ENCODE measurements at places on chromosomes 5 and 9.

GRCh38 chr5:140408750-140409241 lies 7.2 kb downstream of the ANKHD1 start:
- DNase-seq, result no peak

GRCh38 chr5:40831346-40832210 lies 3.4 kb downstream of the RPL37 start:
- no peak for DNase-seq

GRCh38 chr5:100551183-100551582 lies 16.0 kb downstream of the FAM174A start:
- DNase-seq, result no peak

DNA sequence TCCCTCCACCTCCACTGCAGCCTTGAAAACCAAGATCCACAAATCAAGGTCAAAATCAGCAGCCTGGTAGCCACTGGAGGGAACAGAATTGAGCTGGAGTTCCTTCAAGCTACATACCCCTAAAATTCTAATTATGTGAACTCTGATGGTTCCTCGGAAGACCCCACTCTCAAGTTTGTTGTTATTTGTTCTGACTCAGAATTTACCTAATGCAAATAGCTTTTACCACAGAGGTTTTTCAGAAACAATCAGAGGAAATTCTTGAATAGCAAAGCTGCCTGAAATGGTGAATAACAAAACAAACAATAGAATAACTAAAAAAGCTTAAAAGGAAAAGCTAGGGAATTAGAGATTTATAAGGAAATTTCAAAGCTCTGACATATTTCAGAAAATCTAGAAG lies 220.0 kb downstream of the CDH18 start:
- DNase-seq, result no peak

GRCh38 chr9:123484130-123484529 lies 128.1 kb downstream of the CRB2 start:
- DNase-seq, result no peak

GRCh38 chr5:124901081-124901480 lies 154.6 kb upstream of the ZNF608 start:
- no peak for DNase-seq

GRCh38 chr5:175098301-175098700 lies 345.7 kb downstream of the DRD1 start:
- DNase-seq, result no peak

- no peak for DNase-seq
Observed at GRCh38 chr9:115106642-115107041, 11.3 kb downstream of the TNC start.

GRCh38 chr5:97838214-97838613 lies 655.2 kb upstream of the RIOK2 start:
- no peak for DNase-seq

DNA sequence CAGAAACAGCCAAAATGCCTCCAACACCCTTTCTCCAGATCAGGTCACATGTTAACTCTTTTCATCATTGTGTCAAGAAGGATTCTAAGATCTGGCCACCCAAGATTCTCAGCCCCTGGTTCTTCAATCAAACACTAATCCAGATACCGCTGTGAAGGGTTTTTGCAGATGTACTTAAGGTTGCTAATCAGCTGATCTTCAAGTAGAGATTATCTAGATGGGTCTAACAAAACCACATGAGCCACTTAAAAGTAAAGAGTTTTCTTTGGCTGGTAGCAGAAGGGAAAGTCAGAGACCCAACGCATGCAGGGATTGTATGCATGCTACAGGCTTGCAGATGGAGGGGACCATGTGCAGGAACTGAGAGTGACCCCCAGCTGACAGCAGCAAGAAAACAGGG lies 267.9 kb downstream of the CDK5RAP2 start:
- DNase-seq, result no peak

DNA sequence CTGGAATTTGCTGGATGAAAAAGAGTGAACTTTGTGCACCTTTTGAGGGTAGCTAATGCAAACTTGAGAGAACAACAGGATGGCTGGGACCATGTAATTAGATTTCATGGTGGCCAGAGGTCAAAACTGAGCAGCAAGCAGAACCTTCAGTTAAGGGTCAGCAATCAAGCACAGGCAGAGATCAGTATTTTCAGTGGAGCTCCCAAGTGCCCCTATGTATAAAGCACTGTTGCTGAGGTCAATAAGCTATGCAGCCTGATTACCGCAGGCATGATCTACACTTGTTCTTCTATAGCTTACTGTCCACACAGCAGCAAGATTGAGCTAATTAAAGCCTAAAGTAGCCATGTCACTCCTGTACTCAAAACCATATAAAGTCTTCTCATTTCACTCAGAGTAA lies 62.1 kb upstream of the TMC1 start:
- no peak for DNase-seq

- DNase-seq, result no peak
Observed at GRCh38 chr5:154002093-154002492, 36.6 kb downstream of the FAM114A2 start.

DNA sequence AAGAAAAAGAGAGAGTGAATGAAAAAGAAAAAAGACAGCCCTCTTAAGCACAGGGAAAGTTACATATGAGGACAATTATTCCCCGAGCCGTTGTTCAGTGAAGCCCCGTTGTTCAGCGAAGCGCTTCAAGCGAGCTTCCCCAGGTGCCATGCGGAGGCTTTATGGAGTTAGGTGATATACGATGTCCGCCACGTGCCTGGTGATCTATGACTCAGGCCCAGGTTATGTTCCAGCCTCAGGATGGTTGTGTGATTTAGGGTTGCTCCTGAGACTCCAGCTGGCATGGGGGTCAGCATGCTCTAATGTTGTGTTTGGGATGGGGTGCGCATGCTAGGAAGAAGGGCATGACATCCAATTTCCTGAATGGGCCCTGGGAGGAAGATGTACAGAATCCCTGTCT lies 365.6 kb downstream of the CDK5RAP2 start:
- no peak for DNase-seq

DNA sequence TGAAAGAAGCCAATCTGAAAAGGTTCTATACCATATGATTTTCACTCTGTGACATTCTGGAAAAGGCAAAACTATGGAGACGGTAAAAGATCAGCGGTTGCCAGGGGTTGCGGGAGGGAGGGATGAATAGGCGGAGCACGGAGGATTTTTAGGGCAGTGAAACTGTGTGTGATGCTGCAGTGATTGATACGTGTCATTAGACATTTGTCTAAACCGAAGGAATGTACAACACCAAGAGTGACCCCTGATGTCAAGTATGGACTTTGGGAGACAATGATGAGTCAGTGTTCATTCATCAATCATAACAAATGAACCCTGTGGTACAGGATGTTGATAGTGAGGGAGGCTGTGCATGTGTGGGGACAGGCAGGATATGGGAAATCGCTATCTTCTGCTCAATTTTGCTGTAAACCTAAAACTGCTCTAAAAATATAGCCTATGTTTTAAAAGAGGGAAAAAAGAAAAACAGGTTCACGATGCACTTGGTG lies 34.4 kb downstream of the ERGIC1 start:
- DNase-seq, result no peak

DNA sequence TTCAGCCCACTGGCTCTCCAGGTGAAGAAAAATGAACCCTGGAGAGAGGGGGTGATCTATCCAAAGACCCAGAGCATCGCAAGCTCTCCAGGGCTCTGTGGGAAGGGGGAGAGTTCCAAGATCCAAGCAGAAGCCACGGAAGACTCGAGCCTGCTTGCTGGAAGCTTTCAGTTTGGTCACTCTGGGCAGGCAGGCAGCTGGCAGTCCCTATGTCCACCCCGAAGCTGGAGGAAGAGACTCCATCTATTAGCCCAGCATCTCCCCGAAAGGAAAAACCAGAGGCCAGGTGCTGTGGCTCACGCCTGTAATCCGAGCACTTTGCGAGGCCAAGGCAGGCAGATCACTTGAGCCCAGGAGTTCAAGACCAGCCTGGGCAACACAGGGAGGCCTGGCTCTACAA lies 10.7 kb upstream of the SPARC start:
- no peak for DNase-seq

DNA sequence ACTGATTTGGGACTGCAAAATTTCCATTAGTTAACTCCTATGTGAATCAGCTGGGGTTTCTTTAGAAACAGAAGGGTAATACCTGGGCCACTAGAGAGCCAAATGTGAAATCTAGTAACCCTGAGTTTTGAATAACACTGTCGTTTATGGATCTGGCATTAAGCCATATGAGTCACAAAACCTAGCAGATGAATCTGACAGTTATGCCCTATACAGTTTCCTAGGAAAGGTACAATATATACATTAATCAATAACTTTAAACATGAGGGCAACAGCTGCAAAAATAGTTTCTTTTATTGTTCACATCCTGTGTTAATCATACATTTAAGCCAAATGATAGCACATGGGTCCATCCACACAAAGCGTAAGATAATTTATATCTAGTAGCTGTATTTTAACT lies 56.9 kb downstream of the PAM start:
- DNase-seq, result no peak

GRCh38 chr9:114409103-114409780 lies 21.5 kb upstream of the AKNA start:
- no peak for DNase-seq

GRCh38 chr9:32671333-32671732 lies 35.9 kb upstream of the TAF1L start:
- no peak for DNase-seq

DNA sequence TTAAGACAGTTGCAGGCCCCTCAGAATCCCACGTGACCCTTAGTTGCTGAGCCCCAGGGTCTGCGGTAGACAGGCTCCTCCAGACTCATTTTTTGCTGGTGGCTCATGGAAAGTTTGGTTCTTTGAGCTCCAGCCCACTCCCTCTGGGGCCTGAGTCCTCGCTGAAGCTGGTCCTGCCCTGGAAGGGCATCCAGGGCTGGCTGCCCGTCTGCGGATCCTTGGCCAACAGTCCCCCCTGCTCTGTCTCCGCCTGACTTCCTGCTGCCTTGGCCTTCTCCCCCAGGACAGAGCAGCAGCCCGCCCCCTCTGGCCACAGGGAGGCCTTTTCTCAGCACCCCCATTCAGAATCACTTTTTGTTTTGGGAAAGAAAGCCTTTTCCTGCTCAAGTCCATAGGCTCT lies 24.4 kb downstream of the SLC6A7 start:
- no peak for DNase-seq

GRCh38 chr5:100311806-100312205 lies 223.4 kb upstream of the FAM174A start:
- DNase-seq, result no peak

DNA sequence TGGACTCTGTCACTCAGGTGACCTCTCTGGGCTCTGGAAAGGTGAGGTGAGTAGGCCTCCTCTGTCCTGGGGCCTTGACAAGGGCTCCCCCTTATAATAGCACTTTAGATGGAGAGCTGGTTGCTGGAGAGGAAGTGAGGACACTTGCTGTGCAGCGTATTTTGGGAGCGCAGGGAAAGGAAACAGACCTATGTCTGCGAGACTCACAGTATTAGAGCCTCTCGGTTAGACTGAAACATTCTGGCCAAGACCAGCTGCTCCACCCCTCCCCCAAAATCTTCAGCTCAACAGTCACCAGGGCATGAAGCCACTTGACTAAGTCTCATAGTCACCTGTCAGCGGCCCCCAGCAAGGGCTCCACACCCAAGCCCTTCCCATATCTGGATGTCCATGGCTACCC lies 213.6 kb downstream of the AGTPBP1 start:
- no peak for DNase-seq

DNA sequence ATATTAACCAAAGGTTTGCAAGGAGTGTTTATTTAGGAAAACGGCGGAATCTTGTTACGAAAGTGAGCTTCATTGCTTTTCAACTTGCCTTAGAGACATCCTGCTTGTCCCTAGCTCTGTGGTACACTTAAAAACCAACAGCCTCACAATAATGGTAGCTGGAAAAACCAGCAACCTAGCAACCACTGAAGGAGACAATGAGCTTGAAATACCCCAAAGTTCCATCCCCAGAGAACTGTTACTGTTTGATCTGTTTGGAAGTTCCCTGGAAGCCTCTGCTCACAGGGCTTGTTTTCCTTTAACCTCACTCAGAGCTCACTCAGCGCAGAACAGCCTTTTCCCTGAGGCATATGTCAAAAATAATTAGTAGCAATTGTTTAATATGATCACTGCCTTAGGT lies 43.2 kb downstream of the SH3TC2 start:
- no peak for DNase-seq

DNA sequence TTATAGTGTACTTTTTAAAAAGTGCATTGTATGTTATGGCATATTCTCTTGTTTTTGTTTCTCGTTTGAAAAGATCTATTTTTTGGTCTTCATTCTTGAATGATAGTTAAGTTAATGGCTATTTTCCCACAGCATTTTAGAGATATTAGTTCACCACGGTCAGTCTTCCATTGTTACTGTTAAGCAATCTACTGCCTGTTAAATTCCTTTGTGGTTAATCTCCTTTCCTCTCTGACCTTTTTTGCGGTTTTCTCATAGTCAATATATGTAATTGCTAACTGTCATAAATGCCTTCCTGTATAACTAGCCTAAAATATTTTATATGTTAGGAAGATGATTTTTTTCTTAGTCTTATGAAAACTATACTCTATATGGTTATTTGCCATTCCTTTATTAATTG lies 250.8 kb upstream of the FBXL7 start:
- no peak for DNase-seq

- DNase-seq, result no peak
Observed at GRCh38 chr5:80060966-80061365, 25.8 kb downstream of the THBS4 start.

DNA sequence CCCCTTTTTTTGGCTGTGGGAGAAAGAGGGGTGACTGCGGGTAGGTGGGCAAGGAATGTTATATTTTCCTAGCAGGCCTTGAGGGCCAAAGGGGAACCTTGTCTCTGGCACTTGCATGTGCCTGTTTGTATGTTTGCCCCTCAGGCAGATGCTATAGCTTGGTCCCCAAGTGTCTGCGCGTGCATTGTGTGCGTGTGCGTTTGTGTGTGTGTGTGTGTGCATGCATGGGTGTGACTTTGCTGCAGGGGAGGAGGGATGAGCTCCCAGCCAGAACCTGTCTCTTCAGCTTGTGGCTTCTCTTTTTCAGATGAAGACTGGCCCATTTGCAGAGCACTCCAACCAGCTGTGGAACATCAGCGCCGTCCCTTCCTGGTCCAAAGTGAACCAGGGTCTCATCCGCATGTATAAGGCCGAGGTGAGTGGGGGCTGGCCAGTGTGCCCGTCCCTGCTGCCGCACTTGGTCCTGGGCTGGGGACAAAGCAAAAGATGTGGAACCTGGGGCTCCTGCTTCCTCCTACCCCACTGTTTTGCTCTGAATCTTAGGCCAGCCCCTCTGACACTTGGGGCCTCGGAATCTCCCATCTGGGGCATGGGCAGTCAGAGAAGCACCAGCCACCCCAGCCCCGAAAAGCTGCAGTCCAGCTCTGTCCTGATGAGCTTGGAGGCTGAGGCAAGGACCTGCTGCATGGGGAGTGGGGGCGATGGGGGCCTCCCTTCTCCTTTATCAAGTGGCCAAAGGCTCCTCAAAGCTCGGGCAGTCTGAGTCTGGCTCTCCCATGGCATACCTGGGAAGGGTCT lies 31.1 kb downstream of the PTPA start:
- DNase-seq, result no peak

- no peak for DNase-seq
Observed at GRCh38 chr9:97695995-97696802, 941 bp downstream of the XPA start.

DNA sequence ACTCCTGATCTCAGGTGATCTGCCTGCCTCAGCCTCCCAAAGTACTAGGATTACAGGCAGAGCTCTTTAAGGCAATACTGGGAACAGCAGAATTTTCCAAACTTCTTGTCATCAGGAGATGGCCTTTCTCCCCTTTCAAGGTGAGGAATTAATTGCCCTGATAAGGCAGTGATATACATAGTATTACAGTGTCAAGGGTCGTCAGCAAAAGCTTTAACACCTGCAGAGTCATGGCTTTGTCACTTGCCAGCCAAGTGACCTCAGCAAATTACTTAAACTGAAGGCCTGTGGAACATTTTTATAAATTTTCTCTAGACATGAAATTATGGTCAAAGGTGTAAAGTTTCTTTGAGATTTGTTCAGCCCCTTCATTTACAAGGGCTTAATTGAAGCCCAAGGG lies 59.5 kb downstream of the FBXO38 start:
- DNase-seq, result no peak

All from T-helper 2 cell (primary cell).